ENCODE measurements at places on chromosomes 16 and 17. TPM values are rescaled to one million over a fixed set of nuclear protein-coding genes. Genes with fewer than 3 reads are reported as not detected.

Gene SLC52A1
- total RNA-seq, result 0.37 TPM

Gene RFNG
- 45.5 TPM for total RNA-seq

Gene SMIM36
- not detected for total RNA-seq

Gene MSLN
- total RNA-seq, result not detected

Gene SLC5A10
- not detected for total RNA-seq

GRCh38 chr16:75947626-75948239 is 221.4 kb upstream of the CPHXL start:
- DNase-seq, result no peak

- no peak for DNase-seq
Observed at GRCh38 chr16:57315416-57315815, 30.9 kb upstream of the PLLP start.

- no peak for DNase-seq
Observed at GRCh38 chr17:60887614-60888028, 210.0 kb downstream of the BCAS3 start.

Data from naive thymus-derived CD4-positive, alpha-beta T cell (primary cell).